ENCODE measurements at places on chromosomes 5 and 9. TPM values are rescaled to one million over a fixed set of nuclear protein-coding genes. Genes with fewer than 3 reads are reported as not detected.
A peak's percentile ranks its signal among the peaks of the same experiment; 100 is the strongest.

The GRXCR2 gene
- 1.1 TPM for polyA plus RNA-seq

- no peak for DNase-seq
These were observed 356.8 kb downstream of the SPOCK1 start for GRCh38 chr5:137142346-137142745.

DNA sequence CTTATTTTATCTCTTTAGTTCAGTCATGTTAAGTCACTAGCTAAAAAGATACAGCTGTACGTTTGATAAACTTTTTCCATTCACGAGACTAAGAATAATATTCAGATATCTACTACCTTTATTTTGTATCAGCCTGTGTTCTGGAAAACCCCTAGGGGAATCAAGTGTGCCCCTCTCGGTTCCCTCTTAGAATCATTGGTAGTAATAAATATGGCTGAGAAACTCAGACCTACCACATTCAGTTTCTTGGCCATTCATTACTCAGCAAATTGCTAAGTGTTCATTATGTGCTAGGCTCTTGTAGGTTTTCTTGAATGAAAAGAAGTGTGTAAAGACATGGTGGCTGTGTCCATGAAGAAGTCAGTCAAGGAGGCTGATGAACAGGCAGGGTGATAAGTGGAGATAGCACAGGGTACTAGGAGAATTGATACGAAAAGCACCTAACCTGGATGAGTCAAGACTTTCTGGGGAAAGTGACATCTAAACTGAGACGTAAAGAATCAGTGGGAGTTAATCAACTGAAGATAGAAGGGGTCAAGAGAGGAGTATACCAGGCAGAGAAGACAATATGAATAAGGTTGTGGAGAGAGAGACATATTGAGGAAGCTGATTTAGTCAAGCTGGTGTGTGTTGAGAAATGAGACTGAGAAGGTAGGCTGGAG is 86.2 kb downstream of the CSNK1G3 start:
- no peak for DNase-seq

DNA sequence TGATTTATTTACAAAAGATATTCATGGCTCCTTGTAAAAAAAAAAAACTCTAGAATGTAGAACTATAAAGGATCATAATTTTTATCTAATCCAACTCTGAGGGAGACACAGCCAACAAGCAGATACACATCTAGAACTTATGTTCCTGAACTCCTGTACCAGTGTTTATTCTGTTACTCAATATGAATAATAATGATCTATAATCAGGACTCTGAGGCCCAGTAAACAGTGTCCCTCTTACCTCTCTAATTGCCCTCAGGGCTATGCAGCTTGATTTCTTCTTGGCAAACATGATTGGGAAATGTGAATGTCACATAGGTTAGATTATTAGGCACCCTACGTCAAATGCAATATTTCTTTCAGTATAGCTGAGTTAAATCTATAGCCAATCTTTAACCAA is 391.6 kb upstream of the RPS23 start:
- DNase-seq, result no peak

- DNase-seq, result no peak
These were observed 847.9 kb downstream of the EFNA5 start for GRCh38 chr5:106822851-106823250.

DNA sequence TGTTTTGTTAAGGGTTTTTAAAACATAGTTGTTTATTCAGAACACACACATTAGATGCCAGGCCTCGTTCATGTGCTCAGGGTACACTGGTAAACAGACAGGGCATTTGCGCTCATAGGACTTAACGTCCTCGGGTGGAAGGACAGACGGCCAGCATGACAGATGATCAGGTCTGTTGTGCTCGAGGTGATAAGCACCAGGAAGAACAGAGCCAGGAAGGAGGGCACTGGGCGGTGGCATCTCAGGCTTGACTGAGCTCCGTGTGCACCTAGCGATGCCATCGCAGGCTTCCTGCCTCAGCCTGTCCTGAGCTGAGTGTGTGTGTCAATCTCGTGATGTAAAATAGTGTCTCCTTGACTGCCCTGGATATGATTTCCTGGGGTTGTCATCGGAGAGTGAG is 96.5 kb downstream of the EHMT1 start:
- DNase-seq, result no peak

- DNase-seq, result no peak
These were observed 350.5 kb upstream of the WWC1 start for GRCh38 chr5:167940911-167941310.

The RNF208 gene
- polyA plus RNA-seq, result 36.0 TPM

The LMX1B gene
- polyA plus RNA-seq, result 0.81 TPM

The CDO1 gene
- 25.6 TPM for polyA plus RNA-seq

DNA sequence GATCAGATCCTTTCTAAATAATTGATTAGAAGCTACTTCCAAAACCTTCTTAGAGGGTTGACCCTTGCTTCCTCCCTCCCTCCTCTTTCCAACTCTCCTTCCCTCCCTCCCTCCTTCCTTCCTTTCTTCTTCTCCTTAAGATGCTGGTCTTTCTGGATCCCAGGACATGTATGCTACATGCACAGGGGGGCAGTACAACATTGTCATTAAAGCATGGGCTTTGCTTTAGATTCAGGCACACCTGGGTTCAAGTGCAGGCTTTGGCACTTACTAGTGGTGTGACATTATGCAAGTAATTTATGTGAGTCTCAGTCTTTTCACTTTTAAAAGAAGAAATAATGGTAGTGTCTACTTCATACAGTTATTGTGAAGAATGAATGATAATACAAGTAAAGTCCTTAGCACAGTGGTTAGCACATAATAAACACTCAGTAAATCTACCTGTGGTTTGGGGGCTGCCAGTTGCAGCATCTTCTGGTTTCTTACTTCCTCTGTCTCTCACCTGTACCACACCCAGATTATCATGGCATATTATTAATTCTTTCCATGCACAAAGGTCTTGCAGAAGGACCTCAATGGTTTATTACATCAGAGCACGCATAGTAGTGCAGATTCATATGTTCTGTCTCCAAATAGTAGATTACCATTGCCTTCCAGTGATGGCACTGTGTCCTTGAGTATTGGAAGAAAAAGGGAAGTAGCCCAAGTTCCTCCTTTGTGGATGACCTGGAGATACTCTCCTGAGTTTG is 154.1 kb downstream of the ARHGAP26 start:
- DNase-seq, result no peak

DNA sequence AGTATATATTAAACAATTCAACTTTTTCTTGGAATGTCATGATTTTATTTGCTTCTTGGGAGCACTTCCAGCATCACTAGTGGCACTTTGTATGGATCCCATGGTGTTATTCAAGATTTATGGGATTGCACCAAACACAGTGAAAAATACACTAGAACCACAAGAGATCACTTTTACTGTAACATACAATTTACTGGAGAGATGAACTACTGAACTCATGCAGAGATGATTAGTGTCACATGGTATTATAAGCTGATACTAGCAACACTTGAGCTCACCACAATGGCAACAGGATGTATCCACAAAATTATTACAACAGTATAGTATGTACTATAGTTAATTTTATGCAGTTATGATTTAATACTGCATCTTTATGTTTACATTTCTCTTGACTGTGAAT is 16.3 kb upstream of the SLC36A2 start:
- DNase-seq, result no peak

The DCTN4 gene
- 22.7 TPM for polyA plus RNA-seq

The RCL1 gene
- 4.8 TPM for polyA plus RNA-seq

The LPCAT1 gene
- polyA plus RNA-seq, result 15.6 TPM

DNA sequence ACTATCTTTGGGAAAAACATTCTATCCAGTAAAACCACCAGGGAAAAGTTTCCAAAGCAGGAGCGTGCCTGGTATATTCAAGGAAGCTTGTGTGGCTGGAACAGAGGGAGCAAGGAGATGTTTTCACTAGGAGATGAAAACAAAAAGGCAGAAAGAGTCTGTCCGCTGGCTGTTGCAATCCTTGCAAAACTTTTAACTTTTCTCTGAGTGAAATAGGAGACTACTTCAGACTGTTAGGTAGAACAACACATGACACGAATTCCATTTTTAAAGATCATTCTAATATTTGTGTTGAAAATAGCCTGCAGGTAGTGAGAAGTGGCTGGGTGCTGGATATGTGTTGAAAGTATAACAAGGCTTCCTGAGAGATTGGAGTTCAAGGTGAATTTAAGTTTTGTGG is 69.5 kb downstream of the PRR16 start:
- DNase-seq, result no peak

DNA sequence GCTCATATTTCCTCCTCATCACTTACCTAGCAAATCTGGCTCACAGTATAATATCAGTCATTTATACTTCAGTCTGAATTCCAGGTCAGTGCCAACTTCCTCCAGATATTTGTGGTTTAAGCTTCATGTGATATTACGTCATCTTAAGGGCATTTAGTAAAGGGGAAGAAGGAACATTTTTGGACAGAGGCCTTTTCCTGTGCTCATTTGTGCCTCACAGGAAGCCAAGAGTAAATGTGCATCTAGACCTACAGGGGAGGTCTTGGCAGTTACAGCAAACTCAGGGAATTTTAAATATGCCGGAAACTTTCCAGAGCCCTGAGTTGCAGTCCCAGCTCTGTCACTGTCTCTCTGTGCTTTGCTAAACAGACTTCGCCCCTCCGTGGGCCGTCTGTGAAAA is 12.3 kb upstream of the KCNIP1 start:
- DNase-seq, result no peak

DNA sequence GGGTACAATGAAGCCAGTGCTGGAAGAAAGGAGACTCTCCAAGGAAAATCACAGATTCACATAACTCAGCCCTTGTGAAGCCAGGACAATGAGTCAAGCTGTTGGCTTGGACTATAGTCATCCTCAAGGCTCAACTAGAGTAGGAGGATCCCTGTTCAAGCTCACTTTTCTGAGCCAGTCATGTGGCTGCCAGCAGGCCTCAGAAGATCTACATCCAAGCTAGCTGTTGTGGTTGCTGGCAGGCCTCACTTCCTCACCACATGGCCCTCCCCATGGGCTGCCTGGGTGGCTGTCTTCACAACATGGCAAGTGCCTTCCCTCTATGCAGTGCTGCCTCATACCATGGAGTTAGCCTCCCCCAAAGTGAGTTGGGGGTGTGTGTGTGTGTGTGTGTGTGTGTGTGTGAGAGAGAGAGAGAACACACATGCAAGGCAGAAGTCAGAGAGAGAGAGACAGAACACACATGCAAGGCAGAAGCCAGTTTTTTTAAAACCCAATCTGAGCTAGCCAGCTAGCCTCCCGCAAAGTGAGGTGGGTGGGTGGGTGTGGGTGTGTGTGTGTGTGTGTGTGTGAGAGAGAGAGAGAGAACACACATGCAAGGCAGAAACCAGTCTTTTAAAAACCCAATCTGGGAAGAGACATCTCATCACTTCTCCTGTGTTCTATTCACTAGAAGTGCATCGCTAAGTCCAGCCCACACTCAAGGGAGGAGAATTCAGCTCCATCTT is 17.1 kb downstream of the SCAI start:
- peak; percentile 88 for DNase-seq

- no peak for DNase-seq
These were observed 1043.2 kb downstream of the CDH18 start for GRCh38 chr5:18944771-18945170.

DNA sequence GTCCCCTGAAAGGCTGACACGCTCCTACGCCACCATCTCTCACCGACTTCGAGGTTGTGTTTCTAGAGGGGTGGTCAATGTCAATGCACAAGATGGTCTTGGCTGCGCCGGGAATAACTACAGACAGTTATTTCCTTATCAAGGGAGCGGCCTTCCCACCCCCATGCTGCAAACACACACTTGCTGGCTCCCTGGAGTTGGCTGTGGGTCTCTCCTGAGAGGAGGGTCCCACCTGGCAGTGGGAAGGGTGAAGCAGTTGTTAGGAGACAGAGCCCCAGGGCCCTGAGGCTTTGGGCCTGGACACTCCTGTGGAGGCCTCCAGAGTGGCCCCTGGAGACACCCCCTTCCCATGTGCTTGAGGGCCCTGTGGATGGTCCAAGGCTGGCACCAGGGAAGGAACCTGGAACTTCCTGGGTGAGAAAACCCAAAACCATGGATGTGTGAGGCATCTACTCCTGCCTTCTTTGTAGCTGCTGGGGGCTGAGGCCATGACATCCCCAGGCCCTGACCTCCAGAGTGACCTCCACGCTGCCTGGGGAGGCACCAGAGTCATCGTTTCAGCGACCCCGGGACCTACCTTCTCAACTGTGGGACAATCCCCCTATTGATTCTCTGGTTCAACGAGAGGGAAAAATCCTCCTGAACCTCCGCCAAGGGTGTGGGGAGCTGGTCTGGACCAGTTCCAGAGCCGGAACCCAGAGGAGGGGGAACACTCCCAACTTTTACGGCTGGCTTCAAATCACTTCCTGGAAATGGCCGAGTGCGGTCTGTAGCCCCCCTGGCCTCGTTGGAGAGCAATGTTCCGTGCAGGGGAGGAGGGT is 101.1 kb upstream of the COL5A1 start:
- peak; percentile 35 for DNase-seq

- no peak for DNase-seq
These were observed 36.1 kb downstream of the CAAP1 start for GRCh38 chr9:26856413-26857032.

The SPATA31A3 gene
- not detected for polyA plus RNA-seq

GRCh38 chr9:96222132-96222531 is 79.8 kb downstream of the HSD17B3 start:
- no peak for DNase-seq

GRCh38 chr9:78278177-78278777 is 18.6 kb upstream of the PSAT1 start:
- DNase-seq, result no peak

DNA sequence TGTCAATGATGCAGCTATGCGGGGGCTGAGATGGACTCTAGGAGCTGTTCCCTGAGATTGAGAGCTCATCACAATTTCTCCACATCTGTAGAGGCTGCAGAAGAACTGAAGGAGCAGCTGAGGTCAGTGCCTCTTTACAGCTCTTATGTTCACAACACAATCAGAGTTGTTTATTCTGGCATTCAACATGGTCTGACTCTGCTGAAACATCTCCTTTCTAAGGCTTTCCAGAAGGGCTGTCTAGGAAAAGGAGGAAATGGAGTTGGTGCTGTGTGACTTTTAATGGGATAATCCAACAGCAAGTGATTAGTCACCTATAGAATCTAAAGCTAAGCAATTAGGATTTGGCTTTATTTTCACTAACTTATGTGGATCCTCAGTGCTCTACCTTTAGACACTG is 6.0 kb downstream of the POU5F2 start:
- DNase-seq, result no peak

The CCL27 gene
- polyA plus RNA-seq, result 0.18 TPM

The CDH18 gene
- polyA plus RNA-seq, result not detected

DNA sequence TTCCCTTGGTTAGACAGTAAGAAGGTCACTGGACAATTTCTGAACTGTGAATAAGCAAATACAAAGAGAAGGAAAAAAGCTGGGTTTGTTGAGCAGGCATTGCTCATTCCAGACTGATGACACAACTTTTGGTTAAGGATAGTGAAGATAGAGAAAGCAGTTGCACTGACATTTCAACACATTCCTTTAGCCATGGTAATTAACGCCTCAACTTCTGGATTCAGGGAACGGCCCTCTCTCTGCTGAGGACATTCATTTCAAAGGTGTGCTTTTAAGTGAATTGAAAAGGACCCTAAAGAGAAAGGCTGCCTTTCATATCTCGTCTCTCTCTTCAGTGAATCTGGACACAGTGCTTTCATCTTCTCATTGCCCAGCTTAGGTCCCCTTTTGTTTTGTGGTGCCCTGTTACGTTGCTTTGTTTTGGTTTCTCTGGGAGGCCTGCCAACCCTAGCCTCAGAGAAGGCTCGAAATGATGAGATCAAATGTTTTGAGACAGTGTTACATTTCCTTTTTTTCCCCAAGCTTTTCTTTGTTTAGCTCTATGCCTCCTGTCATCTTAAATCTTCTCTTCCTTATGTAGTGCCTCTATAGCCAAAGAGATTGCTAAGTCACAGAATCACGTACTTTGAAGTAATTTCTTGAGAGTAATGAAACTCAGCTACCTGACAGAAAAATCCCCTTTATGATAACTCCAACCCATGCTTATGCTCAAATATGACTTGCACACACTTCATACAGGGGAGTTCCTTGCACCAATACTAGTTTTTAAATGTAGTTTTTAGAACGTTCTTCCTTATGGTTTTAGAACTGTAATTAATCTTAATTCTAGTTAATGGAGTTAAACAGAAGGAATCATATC is 94.4 kb upstream of the IFNE start:
- peak; percentile 40 for DNase-seq

All from right cardiac atrium (tissue), 5 donors.